ENCODE measurements at places on chromosomes 7 and 10.
A peak's percentile ranks its signal among the peaks of the same experiment; 100 is the strongest.

- DNase-seq = no peak
These were observed 7.1 kb downstream of the ASAH2 start for GRCh38 chr10:50244201-50244600.

- DNase-seq = no peak
These were observed 352.8 kb upstream of the VSTM2A start for GRCh38 chr7:54189330-54189729.

DNA sequence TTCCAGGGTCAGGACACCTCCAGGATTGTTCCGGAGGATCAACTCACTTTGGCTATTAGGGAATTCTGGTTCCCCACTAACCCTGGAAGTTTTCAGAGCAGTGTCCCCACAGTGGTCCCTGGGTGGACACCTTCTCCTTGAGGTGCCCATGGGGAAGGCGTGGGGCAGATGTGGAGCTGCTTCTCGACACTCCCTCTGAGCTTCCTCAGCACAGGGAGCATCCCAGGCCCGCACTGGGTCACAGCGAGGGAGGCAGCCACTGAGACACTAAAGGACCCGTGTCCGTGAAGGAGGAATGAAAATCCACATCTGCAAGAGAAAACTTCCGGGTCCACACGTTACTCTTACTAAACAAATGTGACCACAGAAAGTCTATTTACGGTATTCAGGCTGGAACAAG is 48.2 kb upstream of the MNX1 start:
- DNase-seq = no peak

GRCh38 chr10:33179067-33179466 is 155.4 kb downstream of the NRP1 start:
- no peak for DNase-seq

GRCh38 chr7:129405527-129405926 is 28.7 kb upstream of the STRIP2 start:
- DNase-seq = no peak

DNA sequence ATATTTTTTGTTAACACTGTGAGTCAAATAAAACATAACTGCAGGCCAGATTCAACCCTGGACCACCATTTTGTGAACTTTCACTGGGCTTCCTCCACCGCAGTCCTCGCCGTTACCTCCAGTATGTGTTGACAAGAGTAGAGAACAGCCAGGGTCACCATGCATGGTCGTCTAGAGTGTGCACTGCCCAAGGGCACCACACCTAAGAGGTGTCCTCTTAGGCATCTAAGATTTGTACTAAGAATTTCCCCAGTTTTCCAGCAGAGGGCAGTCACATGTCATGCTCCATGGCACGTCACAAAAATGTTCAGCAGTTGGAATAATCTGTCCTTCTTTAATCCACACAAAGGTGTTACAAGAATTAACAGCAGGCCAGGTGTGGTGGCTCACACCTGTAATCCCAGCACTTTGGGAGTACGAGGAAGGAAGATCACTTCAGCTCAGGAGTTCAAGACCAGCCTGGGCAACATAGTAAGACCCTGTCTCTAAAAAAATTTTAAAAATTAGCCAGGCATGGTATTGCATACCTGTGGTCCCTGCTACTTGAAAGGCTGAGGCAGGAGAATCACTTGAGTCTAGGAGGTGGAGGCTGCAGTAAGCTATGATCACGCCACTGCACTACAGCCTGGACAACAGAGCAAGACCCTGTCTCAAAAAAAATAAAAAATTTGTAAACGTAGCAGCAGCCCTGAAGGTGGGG is 71.2 kb upstream of the FOXK1 start:
- DNase-seq = peak; percentile 31

DNA sequence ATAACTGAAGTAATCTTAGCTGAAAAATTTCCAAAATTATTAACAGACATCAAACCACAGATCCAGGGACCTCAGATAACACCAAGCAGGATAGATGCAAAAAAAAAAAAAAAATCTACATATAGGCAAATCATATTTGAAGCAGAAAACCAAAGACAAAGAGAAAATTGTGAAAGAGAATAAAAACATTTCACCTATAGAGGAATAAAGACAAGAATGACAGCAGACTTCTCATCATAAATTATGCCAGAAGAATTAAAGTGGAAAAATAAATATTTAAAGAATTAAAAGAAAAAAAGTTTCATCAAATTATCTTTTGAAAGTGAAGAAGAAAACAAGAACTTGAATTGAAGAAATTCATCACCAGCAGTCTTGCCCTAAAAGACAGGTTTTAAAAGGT is 467.5 kb downstream of the GPAM start:
- DNase-seq = no peak

DNA sequence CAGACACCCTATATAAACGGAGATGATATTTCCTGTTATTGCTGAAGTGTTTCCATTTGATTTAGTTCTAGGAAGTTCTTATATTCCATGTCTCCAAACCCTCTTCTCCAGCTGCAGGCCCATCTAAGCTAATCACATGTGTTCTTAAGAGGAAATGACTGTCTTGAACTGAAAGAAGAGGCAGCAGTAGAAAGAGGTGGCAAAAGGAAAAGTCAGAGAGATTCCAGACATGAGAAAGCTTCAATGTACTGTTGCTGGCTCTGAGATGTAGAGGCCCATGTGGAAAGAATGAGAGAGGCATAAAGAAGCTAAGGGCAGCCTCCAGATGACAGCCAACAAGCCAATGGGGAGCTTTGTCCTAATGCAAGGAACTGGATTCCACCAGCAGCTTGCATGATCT is 287.2 kb downstream of the GFRA1 start:
- no peak for DNase-seq

DNA sequence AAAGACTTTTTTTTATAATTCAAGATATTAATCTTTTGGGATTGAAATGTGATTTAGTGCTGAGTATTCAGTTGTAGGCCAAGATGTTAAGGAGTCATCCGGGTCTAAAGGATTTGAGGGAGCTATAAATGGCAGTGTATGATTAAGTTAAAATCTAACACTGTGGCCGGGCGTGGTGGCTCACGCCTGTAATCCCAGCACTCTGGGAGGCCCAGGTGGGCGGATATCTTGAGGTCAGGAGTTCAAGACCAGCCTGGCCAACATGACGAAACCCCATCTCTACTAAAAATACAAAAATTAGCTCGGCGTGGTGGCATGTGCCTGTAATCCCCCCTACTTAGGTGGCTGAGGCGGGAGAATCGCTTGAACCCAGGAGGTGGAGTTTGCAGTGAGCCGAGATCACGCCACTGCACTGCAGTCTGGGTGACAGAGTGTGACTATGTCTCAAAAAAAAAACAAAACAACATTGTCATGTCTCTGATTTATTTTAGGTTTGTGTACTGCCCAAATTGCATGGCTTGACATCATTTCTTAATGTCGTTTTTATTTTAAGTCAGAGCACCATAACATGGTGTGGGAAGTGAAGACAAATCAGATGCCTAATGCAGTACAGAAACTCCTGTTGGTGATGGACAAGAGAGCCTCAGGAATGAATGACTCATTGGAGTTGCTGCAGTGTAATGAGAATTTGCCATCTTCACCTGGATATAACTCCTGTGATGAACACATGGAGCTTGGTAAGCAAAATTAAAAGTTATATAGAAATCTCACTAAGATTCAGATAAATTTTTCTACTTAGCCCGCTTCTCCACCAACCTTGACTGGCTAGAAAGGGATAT is 10.7 kb downstream of the HBP1 start:
- no peak for DNase-seq

DNA sequence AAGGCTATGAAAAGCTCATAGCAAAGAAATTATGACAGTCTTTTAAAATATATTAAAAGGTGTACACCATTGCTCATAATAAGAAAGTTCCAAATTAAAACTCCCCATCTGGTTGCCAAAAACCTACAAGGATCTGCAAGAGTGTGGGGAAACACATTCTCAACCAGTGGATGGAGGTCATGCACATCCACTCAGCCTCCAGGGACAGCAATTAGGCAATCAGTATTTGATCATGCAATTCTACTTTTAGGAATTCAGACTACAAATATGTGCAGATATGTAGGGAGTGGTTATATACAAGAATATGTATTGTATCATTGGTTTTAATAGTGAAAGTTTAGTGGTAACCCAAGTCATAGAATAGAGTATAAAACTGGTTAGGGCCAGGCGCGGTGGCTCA is 157.8 kb downstream of the FGFR2 start:
- no peak for DNase-seq

DNA sequence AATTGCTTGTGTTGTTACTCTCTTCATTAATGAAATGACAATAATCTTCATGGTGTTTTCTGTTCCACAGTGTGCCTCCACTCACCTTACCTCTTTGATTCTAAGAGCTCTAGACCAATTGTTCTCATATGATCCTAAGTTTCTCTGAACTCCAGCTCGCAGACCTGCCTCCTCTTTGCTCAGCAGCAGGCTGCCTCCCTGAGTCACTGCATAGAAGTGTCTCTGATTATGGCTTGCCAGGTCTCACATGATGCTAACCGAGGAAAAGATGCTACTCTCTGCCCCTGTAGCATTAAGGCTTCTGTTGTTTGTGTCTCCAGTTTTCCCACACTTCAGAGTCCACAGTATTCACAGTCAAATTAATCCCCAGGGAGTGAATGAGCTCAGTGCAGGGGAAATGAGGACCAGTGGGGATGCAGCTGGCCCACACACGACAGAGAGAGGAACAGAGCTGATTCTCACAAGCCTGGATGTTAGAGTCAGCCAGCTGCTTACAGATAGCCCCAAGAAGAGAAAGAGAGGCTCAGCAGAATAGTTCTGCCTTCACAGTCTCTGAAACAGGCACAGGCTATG is 145.9 kb upstream of the EGR2 start:
- no peak for DNase-seq

DNA sequence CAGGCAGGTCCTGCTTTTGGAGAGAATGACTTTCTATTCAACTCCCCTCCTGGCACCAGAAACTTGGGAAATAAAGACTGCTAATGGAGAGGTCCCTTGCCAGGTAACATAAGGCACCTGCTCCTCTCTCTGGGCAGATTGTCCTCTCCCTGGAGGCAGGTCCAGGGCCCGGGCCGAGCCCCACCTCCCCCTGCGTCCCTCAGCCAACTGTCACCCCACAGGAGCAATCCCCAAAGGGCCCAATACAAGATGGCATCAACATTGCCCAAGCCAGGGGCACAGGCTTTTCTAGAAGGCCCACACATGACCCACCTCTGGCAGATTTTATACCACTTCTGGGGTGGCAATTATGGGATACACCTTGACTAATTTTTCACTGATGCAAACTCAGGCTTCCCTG is 145.2 kb downstream of the HERPUD2 start:
- DNase-seq = no peak

- no peak for DNase-seq
These were observed 116.6 kb upstream of the MACROH2A2 start for GRCh38 chr10:69936091-69936490.

DNA sequence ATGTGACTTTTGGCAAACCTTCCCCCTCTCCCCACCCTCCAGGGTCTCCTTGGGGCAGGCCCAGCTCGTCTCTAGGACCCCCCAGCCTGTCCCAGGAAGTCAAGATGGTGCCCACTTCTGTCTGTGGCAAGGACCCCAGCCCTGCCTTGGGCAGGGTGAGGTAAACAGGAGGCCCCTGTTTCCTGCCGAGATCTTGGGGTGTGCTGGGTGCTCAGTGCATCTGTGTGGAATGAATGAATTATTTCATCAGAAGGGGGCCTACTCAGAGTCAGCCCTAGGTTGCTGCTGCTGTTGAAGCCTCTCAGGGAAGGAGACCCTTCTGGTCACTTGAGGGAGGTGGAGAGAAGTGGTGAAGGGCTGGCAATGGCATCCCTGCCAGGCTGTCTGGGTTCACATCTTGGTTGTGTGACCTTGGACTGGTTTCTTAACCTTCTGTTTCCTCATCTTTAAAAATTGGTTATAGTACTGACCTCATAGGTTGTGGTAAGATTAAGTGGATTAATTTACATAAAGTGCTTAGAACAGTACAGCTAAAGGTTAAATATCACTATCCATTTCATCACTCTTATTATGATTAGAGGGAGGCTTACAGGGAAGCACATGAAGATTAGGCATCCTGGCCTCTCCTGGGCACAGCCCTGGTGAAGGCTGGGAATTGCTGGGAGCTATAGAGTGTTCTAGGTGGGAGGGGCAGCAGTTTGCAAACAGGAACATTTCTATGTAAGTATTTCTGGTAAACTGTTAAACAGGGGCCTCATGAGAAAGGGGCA is 67.7 kb downstream of the ZMIZ1 start:
- DNase-seq = no peak

All from stimulated activated CD4-positive, alpha-beta T cell treated with anti-CD3 and anti-CD28 coated beads, Interleukin-2, amount 100 ng/mL, for 4 hours (primary cell).